ENCODE measurements at places on chromosomes 16 and 17. TPM values are rescaled to one million over a fixed set of nuclear protein-coding genes. Genes with fewer than 3 reads are reported as not detected.

The CCL4L2 gene
- 1.5 TPM for total RNA-seq

The KRT33B gene
- total RNA-seq: not detected

The PLD6 gene
- total RNA-seq: 12.0 TPM

The KRT24 gene
- not detected for total RNA-seq

The SLC52A1 gene
- total RNA-seq: not detected

The SLC47A1 gene
- total RNA-seq: 4.0 TPM

The COX6A2 gene
- total RNA-seq: not detected

Measured in dorsolateral prefrontal cortex (tissue), 122 donors.